ENCODE measurements at places on chromosomes 16 and 17. TPM values are rescaled to one million over a fixed set of nuclear protein-coding genes. Genes with fewer than 3 reads are reported as not detected.
A peak's percentile ranks its signal among the peaks of the same experiment; 100 is the strongest.

Gene TOX3
- total RNA-seq: not detected

- no peaks in the 10 kb centered on the region for H3K27me3 ChIP-seq
- H3K4me1 ChIP-seq: peaks cover 9% of the 10 kb centered on the region
- DNase-seq: peak; percentile 85
- no peaks in the 10 kb centered on the region for H3K36me3 ChIP-seq
- H3K27ac ChIP-seq: peak within 1 kb of the TSS; percentile 42
- H3K4me3 ChIP-seq: peak within 1 kb of the TSS; percentile 96
These were observed at the start of gene SLFN13 for GRCh38 chr17:35448214-35448898. Gene SLFN13, minus strand, starts transcription at chr17:35448766. Its CDS starts 3,086 bp downstream, at chr17:35445680.

Gene CLEC3A
- not detected for total RNA-seq

- H3K36me3 ChIP-seq: no peaks in the 10 kb centered on the region
- H3K4me1 ChIP-seq: no peaks in the 10 kb centered on the region
- H3K27me3 ChIP-seq: no peaks in the 10 kb centered on the region
These were observed 11.2 kb downstream of the CACNA1G start for GRCh38 chr17:50571681-50572080.

Gene CDRT15
- total RNA-seq: not detected

Gene FBXO39
- total RNA-seq: not detected

DNA sequence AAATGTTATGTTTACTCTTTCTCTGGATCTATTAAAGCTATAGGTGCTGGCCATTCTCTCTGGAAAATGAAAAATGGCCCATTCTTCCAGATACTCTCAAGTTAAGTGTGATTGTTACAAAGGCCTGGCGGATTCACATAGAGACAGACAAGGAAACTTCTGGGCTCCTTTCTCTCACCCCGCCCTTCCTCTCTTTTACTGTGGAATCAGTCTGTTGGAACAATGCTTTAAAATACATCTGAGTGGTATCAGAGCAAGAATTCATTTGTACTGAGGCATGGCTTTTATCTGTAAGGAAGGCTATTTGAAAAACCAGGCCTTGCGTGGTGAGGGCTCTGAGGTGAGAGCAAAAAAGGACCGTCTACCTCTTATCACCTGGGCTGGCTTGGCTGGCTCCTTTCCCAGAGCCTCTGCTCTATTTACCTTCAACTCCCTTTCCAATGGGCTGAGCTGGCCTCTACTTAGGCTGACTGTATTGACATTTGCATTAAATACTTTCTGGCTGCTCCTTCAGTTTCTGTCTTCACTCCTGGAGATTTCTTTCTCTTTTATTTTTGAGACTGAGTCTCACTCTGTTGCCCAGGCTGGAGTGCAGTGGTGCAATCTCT, 274.0 kb downstream of the PHKB start:
- H3K27me3 ChIP-seq: no peaks in the 10 kb centered on the region
- no peaks in the 10 kb centered on the region for H3K36me3 ChIP-seq
- H3K4me3 ChIP-seq: no peak overlapping the region
- H3K27ac ChIP-seq: no peak overlapping the region
- no peak for DNase-seq

GRCh38 chr16:11258553-11259492, 2.8 kb upstream of the SOCS1 start:
- DNase-seq: no peak
- peak overlapping the region; percentile 53 for H3K4me3 ChIP-seq
- peaks cover 25% of the 10 kb centered on the region for H3K4me1 ChIP-seq
- H3K27ac ChIP-seq: peak overlapping the region; percentile 70
- H3K36me3 ChIP-seq: no peaks in the 10 kb centered on the region
- no peaks in the 10 kb centered on the region for H3K27me3 ChIP-seq

- no peaks in the 10 kb centered on the region for H3K27me3 ChIP-seq
- H3K27ac ChIP-seq: no peak overlapping the region
- H3K4me1 ChIP-seq: no peaks in the 10 kb centered on the region
- DNase-seq: peak; percentile 37
These were observed 26.7 kb upstream of the PLCG2 start for GRCh38 chr16:81752225-81752875.

Gene FLYWCH2
- 109 TPM for total RNA-seq

- H3K27me3 ChIP-seq: no peaks in the 10 kb centered on the region
- no peaks in the 10 kb centered on the region for H3K36me3 ChIP-seq
- DNase-seq: no peak
- no peak overlapping the region for H3K4me3 ChIP-seq
These were observed 13.9 kb downstream of the KIAA0513 start for GRCh38 chr16:85041219-85042166.

- H3K27me3 ChIP-seq: no peaks in the 10 kb centered on the region
- no peak overlapping the region for H3K4me3 ChIP-seq
- peaks cover 36% of the 10 kb centered on the region for H3K4me1 ChIP-seq
These were observed 10.7 kb downstream of the SPNS2 start for GRCh38 chr17:4509401-4509800.

DNA sequence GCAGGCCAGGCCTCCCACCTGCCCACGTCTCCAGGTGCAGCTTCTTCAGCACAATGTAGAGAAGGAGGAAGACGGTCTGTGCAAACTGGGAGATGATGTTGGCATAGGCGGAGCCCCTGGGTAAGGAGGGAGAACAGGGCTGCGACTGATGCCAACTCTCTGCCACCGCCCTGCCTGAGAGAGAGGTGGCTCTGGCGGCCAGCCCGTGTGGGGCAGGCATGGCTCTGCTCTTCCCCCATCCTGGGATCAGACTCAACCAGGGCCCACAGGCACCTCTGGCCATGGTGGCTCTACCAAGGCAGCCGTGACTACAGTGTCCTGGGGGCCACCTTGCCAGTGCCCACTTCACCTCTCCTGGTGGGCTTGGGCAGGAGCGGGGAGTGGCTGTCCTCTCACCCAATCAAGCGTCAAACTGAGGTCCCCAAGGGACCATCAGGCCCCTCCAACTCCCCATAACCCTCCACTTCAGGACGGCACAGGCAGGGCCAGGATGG, 8.6 kb downstream of the SLC47A2 start:
- H3K36me3 ChIP-seq: no peaks in the 10 kb centered on the region
- H3K4me1 ChIP-seq: peaks cover 13% of the 10 kb centered on the region
- H3K4me3 ChIP-seq: no peak overlapping the region
- no peaks in the 10 kb centered on the region for H3K27me3 ChIP-seq
- no peak for DNase-seq

- peak within 1 kb of the TSS; percentile 72 for H3K27ac ChIP-seq
- H3K27me3 ChIP-seq: no peaks in the 10 kb centered on the region
- H3K4me3 ChIP-seq: peak within 1 kb of the TSS; percentile 90
- no peaks in the 10 kb centered on the region for H3K36me3 ChIP-seq
- DNase-seq: peak; percentile 99
These were observed at the start of gene ZCCHC14 for GRCh38 chr16:87492721-87493607. Gene ZCCHC14, minus strand, starts transcription at chr16:87493024. Its CDS starts 786 bp downstream, at chr16:87492238.

Gene CCL8
- total RNA-seq: not detected

DNA sequence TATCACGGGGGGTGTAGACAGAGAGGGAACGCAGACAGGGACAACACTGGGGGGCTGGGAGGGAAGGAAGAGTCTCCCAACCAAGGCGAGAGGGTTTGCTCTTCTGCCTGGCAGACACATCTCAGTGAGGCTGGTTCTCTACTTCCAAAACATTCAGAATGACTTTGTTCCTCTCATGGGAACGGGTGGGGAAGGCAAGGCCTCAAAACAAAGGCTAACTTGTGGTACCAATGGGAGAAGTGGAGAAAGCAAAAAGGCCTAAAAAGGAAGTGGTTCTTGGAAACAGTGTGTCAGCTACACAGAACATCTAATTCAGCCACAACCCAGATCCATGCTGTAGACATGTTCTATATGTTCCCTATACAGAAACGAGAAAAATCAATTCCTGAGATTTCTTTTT, 7.5 kb downstream of the FLOT2 start:
- no peak overlapping the region for H3K4me3 ChIP-seq
- peaks cover 22% of the 10 kb centered on the region for H3K4me1 ChIP-seq
- DNase-seq: no peak
- no peaks in the 10 kb centered on the region for H3K27me3 ChIP-seq
- H3K27ac ChIP-seq: no peak overlapping the region
- H3K36me3 ChIP-seq: peaks cover 31% of the 10 kb centered on the region

GRCh38 chr17:78790552-78790951, 8.5 kb upstream of the CYTH1 start:
- peaks cover 16% of the 10 kb centered on the region for H3K36me3 ChIP-seq
- no peak for DNase-seq
- no peak overlapping the region for H3K4me3 ChIP-seq
- no peaks in the 10 kb centered on the region for H3K27me3 ChIP-seq
- peak overlapping the region; percentile 64 for H3K27ac ChIP-seq

DNA sequence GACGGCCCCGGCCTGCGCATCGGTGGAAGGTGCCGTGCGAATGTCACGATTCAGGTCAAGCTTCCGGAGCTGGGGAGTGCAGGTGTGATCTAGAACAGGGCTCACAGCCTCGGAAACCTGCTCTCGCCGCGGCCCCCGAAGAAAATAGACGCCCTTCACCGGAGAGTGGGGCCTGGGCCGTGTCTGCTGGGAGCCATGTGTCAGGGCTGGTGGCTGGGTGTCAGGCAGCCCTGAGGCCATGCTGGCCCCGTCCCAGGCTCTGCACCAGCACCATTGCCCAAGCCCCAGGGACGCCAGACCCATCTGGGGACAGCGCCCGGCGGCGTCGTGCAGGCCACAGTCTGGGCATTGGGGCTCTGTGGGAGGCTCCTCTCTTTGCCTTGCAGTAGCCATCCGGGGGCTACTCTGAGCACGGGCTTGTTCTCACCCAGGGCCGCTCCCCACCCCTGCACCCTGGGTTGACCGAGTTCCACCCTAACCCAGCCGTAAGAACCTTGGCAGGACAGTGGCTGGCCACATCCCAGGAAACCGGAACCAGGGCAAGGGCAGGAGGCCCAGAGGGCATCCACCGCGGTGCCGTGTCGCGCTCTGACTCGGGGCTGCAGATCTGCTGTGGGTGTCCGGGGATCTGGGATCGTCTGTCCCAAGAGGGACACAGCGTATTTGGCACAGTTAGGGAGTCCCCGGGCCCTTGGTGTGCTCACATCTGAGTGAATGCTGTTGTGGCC, 5.3 kb upstream of the NUDT16L1 start:
- peaks cover 45% of the 10 kb centered on the region for H3K36me3 ChIP-seq
- no peak for DNase-seq

GRCh38 chr17:825216-825615, 43.1 kb downstream of the MRM3 start:
- DNase-seq: no peak
- no peaks in the 10 kb centered on the region for H3K4me1 ChIP-seq
- H3K27ac ChIP-seq: no peak overlapping the region
- H3K4me3 ChIP-seq: no peak overlapping the region
- H3K27me3 ChIP-seq: no peaks in the 10 kb centered on the region

Gene MFAP4
- total RNA-seq: 280 TPM

DNA sequence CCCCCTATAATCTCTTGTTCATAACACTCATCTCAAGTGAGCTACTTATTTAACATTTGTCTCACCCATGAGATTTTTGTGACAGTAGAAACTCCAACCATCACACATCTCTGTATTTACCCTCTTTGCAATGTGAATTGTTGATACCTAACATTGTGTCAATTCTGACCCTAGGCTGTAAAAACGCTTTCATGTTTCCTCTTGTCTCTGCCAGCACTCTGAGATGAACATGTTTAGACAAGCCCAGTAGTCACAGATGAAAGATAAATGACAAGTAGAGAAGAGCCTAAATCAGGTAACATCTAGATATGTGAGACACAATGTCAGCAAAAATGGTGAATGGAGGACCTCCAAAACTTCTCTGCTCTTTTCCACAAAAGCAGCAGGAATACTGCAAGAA, 1254.5 kb upstream of the GOT2 start:
- no peaks in the 10 kb centered on the region for H3K36me3 ChIP-seq
- no peak overlapping the region for H3K27ac ChIP-seq
- no peaks in the 10 kb centered on the region for H3K4me1 ChIP-seq
- DNase-seq: no peak

DNA sequence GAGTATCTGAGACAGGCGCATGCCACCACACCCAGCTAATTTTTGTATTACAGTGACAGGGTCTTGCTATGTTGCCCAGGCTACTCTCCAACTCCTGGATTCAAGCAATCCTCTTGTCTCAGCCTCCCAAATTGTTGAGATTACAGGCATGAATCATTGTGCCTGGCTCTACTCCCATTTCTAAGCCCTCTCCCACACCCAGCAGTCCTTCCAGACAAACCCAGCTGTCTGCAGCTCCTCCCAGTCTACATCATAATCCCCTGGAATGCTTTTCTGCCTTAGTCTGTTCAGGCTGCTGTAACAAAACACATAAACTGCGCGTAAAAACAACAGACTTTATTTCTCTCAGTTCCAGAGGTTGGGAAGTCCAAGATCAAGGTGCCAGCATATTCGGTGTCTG, 144.5 kb downstream of the GRIN2A start:
- no peaks in the 10 kb centered on the region for H3K27me3 ChIP-seq
- H3K4me3 ChIP-seq: no peak overlapping the region
- DNase-seq: no peak
- H3K27ac ChIP-seq: no peak overlapping the region
- no peaks in the 10 kb centered on the region for H3K36me3 ChIP-seq

All from ascending aorta (tissue), 2 donors.